Muscle of back (tissue), 13 donors: ENCODE measurements at places on chromosomes 11 and 22. TPM values are rescaled to one million over a fixed set of nuclear protein-coding genes. Genes with fewer than 3 reads are reported as not detected.

GRCh38 chr11:66970371-66970806 lies 4.7 kb upstream of the C11orf86 start:
- no peak for DNase-seq

DNA sequence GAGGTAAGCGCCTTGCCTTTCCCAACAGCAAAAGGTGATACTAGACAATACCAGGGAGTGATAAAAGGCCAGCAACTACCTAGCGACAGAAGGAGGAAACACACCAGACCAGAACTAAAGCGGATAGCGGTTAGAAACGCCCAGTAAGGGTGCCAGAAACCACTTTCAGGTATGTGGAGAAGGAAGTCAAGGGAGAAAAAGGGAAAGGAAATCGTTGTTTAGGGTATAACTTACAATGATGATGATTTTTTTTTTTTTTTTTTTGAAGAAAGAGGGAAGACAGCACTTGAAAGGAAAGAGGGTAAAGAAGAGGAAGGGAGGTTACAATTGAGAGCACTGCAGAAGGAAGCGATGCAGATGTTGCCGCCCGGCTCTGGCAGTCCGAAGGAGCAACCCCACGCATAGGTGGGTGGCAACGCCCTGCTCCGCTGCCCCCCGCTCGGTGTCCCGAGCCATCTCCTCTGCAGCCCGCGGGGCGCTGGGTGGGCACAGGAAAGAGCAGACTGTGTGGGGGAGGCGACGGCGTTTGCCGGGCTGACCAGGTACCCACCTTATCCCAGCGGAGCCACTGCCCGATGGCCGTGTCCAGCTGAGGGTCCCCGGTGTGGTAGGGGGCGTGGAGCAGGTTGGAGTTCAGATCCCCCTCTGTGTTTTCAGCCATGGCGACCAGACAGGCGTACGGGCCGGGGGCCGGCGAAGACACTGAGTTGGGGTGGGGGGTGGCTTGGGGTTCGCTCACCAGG lies 561 bp downstream of the PGM2L1 start:
- DNase-seq: no peak

DNA sequence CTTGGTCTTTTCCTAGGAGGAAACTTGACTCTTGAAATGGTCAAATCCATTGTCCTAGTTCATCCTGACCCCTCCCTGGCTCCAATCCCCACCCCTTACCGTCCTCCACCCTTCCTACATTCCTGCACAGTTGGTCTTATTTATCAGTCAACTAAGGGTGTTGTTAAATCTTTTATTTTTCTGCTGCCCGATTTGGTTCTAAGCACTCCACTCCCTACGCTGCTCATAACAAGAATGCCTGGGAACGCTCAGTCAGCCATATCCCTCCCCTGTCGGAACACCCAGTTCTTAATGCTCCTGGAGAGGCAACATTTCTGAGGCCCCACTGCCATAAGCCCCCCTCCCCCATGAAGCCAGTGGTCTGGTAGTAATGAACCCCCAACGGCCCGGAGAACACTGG lies 9.7 kb downstream of the EHF start:
- DNase-seq: no peak

DNA sequence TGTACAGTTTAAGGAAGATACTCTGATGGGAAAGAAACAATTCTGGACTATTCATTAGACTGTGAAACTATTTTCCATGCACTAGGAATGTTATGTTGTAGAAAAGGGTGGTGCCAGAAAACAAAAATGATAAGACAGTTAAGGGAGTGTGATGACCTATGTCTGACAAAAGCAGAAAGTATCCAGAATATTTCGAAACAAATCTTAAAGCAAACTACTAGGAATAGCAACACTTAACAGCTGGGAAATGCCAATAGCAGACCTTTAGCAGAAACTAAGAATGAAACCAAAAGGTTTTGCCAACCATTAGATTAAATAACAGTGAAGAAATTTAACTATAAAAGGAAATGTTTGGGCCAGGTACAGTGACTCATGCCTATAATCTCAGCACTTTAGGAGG lies 3.3 kb upstream of the ARHGAP20 start:
- peak; percentile 39 for DNase-seq

DNA sequence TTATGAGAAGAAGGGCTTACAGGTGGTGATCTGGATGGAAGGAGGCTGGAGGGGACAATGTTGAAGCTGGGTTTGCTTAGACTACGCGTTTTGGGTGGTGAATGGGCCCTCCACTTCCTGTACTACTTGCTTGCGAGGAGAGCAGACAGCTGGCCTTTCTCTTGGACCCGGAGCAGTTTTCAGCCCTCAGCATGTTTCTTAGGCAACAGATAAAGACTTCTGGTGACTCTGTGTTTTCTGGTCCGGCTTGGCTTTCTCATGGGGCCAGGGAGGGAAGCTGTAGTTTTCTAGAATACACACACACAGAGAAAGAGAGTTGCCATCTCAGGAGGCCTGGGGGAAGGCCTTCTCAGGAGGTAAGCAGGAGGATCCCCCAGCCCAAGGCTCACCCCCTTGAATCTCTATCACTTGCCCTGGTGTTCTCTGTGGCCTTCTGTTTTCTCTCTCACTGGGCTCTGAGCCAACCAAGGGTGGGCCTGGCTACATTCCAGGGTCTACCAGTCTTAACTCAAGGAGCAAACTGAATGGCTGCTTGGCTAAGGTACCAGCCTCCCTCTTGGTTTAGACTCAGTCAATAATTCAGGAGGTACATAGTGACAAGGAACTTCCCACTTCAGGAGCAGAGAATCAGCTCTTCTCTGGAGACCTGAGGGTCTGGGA lies 2.4 kb downstream of the CCS start:
- no peak for DNase-seq

LRRN4CL gene
- polyA plus RNA-seq: 20.6 TPM

DNA sequence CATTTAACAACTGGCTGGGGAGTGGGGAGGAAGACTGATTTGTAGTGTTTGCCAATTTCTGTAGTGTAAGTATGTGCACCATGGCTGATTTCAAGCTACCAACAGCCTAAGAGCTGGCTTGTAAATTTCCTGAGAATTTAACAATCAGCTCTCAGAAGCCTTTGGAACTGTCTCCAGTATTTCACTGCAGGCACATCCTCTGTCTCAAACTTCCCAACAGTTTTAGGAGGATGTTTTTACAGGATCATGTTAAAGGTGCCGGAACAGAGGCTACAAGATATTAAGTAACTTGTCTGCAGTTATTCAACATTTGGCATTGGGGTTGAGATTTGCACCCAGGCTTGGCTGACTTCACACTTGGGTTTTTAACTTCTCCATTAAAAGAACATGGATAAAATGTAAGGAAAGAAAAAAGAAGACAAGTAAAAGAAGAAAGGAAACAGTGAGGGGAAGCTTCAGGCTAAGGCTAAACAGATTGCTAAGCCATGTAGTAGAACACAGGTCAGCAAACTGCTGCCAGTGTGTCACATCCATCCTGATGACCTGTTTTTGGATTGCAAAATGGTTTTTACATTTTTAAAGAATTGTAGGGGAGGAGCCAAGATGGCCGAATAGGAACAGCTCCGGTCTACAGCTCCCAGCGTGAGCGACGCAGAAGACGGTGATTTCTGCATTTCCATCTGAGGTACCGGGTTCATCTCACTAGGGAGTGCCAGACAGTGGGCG lies 204.8 kb upstream of the SESN3 start:
- DNase-seq: no peak

SEPTIN3 gene
- polyA plus RNA-seq: 1.4 TPM

IGF2 gene
- 3,413 TPM for polyA plus RNA-seq

OSM gene
- polyA plus RNA-seq: 0.30 TPM

RIBC2 gene
- 1.8 TPM for polyA plus RNA-seq

APOL3 gene
- 15.1 TPM for polyA plus RNA-seq

DNA sequence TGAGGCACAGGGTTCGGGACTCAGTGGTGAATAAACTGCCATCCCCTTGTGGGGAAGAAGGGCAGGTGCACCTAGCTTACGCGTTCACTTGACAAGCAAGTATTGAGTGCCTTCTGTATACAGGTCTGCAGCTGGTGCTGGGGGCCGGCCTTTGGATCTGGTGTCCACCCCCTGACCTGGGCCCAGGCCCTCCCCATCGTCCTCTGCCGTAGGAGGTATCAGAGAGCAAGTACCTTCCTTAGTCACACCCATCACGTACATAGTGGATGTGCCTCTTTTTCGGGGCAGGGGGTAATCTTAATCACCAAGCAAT lies 53.3 kb downstream of the SMIM38 start:
- no peak for DNase-seq

DNA sequence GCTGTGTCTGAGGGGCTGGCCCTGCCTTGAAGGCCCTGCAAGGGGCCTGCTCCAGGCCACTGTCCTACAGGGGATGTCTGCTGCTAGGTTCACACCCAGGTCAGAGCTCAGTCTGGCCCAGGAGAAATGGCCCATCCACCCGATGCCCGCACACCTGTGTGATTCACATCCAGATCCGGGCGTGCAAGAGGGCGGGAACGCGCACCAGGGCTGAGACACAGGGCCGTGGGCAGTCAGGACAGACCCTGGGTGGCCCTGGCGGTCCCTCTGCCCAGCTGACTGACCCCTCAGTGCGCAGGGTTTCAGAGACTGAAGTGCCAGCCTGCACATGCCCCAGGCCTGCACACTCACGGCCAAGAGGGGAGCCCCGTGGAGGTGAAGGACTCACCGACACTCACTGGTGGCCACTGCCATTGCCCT lies 7.4 kb downstream of the TOLLIP start:
- DNase-seq: no peak

CHCHD10 gene
- polyA plus RNA-seq: 47.3 TPM

DNA sequence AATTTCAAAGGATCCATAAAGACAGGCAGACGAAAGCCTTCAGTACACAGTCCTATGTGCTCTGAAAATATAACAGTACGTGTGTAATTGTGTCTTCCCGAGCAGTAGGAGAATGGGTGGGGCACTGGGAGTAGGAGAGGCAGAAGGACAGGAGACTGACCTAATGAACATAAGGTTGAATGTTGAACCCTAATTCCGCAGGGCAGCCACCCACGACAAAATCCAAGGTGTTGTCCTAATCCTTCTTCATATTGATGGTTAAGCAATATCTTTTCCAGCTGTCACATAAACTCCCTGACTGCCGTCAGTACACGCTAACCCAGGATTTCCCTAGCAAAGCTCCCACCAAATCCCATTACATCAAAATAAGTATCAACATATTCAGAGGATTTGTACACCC lies 34.5 kb downstream of the SPATA19 start:
- DNase-seq: no peak

GRCh38 chr11:34627197-34627596 lies 6.3 kb downstream of the EHF start:
- no peak for DNase-seq

- DNase-seq: no peak
Measured at GRCh38 chr11:81568918-81569317, 1164.7 kb downstream of the FAM181B start.

GRCh38 chr22:35677460-35678187 lies 29.4 kb downstream of the APOL6 start:
- no peak for DNase-seq
